ENCODE measurements at places on chromosomes 4 and X. TPM values are rescaled to one million over a fixed set of nuclear protein-coding genes. Genes with fewer than 3 reads are reported as not detected.

The PDGFC gene
- 0.34 TPM for total RNA-seq

The STIM2 gene
- 16.2 TPM for total RNA-seq

The SPOCK3 gene
- not detected for total RNA-seq

The HTN1 gene
- total RNA-seq, result not detected

The MAGED4B gene
- total RNA-seq, result 12.4 TPM

The EDA gene
- 1.4 TPM for total RNA-seq

The SEL1L3 gene
- 20.4 TPM for total RNA-seq

The SLITRK2 gene
- total RNA-seq, result 2.3 TPM

The GAGE12J gene
- total RNA-seq, result not detected

The LUZP4 gene
- not detected for total RNA-seq

The PSAPL1 gene
- not detected for total RNA-seq

Measured in melanocyte of skin (primary cell).